ENCODE measurements at places on chromosomes 1 and 21. TPM values are rescaled to one million over a fixed set of nuclear protein-coding genes. Genes with fewer than 3 reads are reported as not detected.

DNA sequence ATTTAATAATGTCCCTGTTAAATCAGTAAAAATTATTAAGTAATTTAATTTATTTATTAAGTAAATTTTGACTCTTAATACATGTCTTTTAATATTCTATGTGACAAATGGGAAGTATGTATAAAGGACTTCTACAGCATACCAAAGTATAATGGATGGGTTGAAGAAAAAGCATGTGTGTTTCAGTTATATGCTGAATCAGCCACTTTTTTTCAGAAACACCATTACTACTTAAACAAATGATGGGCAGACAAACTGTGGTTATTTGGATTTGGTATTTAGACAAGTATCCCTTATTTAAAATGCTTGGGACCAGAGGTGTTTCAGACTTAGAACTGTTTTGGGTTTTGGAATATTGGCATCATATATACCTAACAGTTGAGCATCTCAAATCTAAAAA, 176.3 kb upstream of the DMRTA2 start:
- DNase-seq: no peak

- no peak for DNase-seq
Measured at GRCh38 chr1:42767510-42768000, 506 bp downstream of the C1orf50 start.

S100A7 gene
- not detected for total RNA-seq

DNA sequence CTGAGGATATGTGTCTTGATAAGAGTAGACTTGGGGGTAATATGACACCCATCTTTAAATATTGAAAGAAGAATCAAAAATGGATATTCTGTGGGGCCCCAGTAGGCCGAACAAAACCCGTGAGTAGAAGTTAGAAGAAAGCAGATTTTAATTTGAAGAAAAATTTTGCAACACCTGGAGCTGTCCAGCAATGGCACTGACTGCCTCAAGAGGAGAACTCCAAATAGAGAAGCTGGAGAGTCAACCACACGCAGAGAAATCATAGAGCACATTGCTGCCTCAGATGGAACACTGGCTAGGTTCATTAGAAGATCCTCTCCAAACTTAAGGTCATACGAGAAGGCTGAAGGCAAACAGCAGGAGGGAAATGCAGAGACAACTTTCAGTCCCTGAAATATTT, 6.8 kb downstream of the NHLH1 start:
- DNase-seq: no peak

GRCh38 chr1:110554871-110555801, 36.2 kb upstream of the KCNA10 start:
- peak; percentile 88 for DNase-seq
